ENCODE measurements at places on chromosomes 4 and X. TPM values are rescaled to one million over a fixed set of nuclear protein-coding genes. Genes with fewer than 3 reads are reported as not detected.

GRCh38 chr4:5368426-5368825, 317.1 kb downstream of the STK32B start:
- DNase-seq = no peak

DNA sequence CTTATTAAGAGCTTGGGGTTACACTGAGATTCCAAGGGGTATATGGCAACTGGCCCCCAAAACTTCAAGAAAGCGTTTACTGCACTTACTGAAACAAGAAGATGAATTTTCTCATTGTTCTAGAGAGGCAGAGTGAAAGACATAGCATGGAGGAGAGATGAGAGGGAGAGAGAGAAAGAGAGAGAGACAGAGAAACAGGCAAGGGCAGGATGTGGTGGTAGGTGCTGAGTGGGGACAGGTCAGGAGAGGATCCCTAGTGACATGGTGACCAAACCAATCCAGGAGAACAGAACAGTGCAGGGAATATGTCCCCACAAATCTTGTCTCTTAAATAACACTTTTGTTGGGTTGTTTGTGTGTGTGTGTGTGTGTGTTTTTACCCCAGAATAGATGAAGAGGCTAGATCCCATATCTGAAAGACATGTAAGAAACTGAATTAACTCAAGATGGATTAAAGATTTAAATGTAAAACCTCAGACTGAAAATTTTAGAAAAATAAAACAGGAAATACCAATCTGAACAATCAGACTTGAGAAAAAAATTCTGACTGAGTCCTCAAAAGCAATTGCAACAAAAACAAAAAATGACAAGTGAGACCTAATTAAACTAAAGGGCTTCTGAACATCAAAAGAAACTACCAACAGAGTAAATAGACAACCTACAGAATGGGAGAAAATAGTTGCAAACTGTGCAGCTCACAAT, 202.2 kb downstream of the QDPR start:
- DNase-seq = no peak

GRCh38 chr4:52657618-52658501, 1.2 kb downstream of the USP46 start:
- DNase-seq = no peak

The ZRSR2 gene
- total RNA-seq = 16.5 TPM

The RASGEF1B gene
- 2.7 TPM for total RNA-seq

DNA sequence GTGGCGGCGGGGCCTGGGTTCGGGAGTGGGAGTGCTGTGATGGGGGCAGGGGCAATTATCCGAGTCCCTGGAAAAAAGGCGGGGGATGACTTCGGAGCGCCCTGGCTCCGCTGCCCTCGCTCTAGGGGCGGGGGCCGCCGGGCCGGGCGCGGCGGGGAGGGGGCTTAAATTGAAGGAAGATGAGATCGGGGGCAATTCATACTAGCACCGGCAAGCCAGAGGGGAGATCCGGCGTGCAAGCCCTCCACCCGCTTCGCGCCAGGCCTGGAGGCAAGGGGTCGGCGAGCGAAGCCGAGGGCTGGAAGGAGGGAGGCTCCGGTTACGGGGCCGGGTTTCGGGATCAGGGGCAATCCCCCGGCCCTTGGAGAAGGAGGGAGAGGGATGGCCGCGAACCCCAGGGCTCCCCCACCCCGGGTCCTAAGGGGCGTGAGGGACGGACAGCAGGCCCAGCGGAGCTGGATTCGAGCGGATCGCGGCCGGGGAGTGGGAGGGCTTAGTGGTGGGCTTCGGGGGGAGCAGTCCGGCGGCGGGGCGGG, 1.2 kb downstream of the BCORL1 start:
- DNase-seq = no peak

The SHROOM4 gene
- total RNA-seq = not detected

The IL13RA2 gene
- total RNA-seq = not detected
